ENCODE measurements at places on chromosomes 4 and X.

GRCh38 chr4:153531000-153531358, 64.8 kb downstream of the TMEM131L start:
- no peak for DNase-seq

DNA sequence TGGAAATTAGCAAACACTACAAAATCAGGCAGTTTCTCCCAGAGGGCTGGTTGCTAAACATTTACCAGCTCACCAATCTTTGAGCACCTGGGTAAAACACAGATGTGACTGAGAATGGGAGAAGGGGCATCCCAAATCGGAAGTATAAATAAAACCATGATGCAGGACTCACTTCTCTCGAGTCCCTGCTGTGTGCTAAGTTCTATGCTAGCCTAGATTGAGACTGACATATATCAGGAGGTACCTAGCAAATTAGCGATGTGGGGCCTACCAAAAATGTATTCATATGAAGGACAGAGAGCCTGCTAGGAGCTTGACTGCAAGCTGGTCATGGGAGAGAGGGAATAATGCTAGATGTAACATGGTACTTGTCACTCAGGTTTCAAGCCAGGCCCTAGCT, 171.9 kb upstream of the PGRMC2 start:
- DNase-seq = no peak

GRCh38 chrX:105282077-105282476, 61.6 kb upstream of the TEX13A start:
- DNase-seq = no peak

GRCh38 chr4:162061214-162061613, 102.6 kb downstream of the FSTL5 start:
- no peak for DNase-seq

- DNase-seq = no peak
Observed at GRCh38 chr4:155789391-155789790, 30.6 kb downstream of the GUCY1B1 start.

GRCh38 chr4:70531981-70532380, 13.6 kb downstream of the AMTN start:
- DNase-seq = no peak

- DNase-seq = no peak
Observed at GRCh38 chr4:173415092-173415491, 16.2 kb upstream of the SCRG1 start.

- no peak for DNase-seq
Observed at GRCh38 chrX:627510-627981, 3.0 kb upstream of the SHOX start.

- DNase-seq = no peak
Observed at GRCh38 chr4:169988252-169988651, 37.9 kb downstream of the MFAP3L start.

DNA sequence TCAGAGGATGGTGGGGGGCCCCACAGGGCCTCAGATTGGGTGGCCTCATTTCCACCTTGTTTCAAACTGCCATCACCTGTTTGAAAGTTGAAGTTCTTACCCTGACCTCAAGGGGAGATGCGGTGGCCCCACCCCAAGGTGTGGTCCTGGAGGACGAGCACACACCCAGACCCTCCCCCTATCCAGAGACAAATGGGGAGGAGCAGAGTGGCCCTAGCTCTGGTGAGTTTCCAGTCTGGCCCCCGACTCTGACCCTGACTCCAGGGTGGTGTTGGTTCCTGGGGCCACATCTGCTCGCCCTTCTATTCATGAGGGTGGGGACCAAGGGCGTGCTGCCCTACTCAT, 36.3 kb upstream of the ADRA2C start:
- DNase-seq = no peak

DNA sequence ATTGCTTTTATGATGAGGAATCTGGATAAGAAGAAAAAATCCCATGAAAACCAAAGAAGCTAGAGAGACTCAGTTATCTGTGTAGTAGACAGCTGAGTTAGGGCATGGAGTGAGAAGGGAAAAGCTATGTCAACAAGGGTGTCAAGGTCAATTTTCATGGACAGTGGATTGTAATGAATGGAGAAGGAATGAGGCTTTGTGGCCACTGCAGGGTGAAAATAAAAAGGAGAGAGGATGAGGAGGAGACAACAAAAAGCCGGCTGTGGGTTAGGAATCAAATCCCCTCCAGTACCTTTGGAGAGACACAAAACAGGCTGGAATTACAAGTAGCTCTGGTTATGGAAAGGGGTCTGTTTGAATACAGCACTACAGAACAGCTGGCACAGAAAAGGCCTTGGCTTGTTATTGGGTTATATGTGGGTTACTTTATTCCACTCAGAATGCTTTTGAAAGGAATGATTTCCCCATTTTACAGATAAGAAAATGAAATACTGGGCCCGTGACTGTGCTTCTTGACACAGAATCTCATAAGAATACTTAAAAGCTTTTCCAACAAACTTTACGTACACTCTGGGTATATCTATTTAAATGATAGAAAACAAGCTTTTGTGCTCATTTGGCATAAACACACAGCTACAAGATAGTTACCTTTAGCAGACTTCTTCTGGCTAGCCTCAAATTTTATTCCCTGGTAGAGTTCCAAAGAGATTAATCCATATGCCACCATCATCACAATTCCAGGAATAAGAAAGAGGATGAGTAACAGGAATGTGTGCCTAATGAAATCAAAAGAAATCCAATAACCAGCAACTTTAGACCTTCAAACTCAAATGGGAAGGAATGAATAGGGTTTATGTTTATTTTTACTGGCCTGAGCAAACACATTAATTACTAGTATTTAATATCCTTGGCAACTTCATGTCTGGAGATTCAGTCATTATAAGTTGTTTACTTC, 7.5 kb downstream of the CCKAR start:
- no peak for DNase-seq

- no peak for DNase-seq
Observed at GRCh38 chr4:72629540-72629939, 60.5 kb upstream of the ADAMTS3 start.

GRCh38 chrX:118115953-118116712, 477 bp downstream of the KLHL13 start:
- DNase-seq = peak; percentile 72

- no peak for DNase-seq
Observed at GRCh38 chrX:21745756-21746155, 12.2 kb downstream of the SMPX start.

DNA sequence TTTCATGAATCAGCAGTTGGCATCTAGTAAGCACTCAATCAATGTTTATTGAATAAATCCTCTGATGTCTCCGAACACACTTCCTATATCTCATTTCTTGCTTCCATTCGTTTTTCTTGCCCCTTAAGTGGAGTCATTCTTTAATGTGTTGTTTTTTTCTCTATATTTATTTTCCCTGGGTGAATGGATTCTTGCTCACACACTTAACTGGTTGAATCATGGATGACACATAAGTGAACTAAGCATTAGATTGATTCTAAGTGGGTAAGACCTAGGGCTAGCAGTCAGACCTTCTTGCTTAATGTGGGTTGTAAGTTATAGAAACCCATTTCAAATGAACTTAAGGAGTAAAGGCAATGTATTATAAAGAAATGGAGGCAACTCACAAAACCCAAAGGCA, 111.1 kb downstream of the RTL3 start:
- no peak for DNase-seq

GRCh38 chrX:102652031-102652688, 877 bp downstream of the GPRASP1 start:
- DNase-seq = no peak

GRCh38 chr4:6710282-6710681, 617 bp upstream of the MRFAP1L1 start:
- no peak for DNase-seq

DNA sequence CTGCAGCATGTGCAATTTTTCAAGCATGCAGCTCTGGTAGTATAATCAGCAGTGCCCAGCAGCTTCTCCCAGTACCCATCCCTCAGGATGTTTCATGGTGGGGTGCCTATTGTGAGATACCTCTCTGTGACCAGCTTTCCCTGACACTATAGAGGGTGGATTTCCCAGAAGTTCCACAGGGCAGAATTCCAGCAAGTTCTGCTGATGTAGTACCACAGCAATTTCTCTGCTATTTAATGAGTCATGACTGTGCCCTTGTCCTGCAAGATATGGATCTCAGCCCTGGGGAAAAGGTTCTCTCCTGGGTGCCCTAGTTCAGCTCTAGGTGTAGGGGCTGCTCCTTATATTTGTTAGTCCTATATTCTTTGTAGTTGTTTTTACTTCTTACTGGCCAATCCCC, 174.8 kb downstream of the ENOX2 start:
- no peak for DNase-seq

GRCh38 chr4:167622481-167623240, 388.4 kb upstream of the SPOCK3 start:
- DNase-seq = no peak

GRCh38 chrX:70025464-70025863, 24.3 kb downstream of the AWAT2 start:
- DNase-seq = no peak

GRCh38 chrX:70171624-70172023, 5.7 kb upstream of the DGAT2L6 start:
- no peak for DNase-seq

- DNase-seq = no peak
Observed at GRCh38 chrX:82961129-82961528, 547.0 kb upstream of the POU3F4 start.

DNA sequence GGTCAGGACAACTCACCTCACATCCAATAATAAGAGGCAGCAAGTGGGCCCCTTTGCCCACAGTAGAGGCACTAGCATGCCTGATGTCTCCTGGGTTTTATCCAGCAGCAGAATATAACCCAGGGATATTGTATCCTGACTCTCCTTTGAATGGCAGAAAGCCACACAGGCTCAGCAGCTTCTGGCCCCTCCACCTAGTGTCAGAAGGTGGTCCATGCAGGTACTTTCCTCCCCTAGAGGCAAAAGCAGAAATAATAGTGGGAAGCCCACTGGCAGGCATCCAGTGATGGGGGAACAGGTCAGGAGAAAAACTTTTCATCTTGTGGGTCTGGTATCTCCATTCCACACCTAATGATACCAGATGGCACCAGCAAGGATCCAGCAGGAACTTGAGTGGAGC, 75.5 kb upstream of the IRS4 start:
- DNase-seq = no peak

DNA sequence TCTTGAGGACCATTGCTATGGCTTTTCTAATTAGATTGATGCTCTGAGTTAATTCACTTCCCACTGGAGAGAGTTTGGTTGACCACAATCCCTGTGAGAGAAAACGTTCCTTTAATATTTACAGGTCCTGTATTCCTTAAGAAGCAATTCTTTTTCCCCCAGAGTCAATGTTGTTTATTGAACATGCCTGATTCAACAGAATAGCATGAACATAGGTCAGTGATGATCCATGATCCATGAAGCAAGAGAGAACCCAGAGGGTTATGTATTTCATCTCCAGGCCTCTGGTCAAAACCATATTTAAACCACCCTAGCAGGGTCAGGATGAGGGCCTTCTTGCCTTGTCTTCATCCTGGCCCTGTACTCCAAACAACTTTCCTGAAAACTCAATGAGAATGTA, 39.4 kb upstream of the EFHC2 start:
- DNase-seq = no peak

DNA sequence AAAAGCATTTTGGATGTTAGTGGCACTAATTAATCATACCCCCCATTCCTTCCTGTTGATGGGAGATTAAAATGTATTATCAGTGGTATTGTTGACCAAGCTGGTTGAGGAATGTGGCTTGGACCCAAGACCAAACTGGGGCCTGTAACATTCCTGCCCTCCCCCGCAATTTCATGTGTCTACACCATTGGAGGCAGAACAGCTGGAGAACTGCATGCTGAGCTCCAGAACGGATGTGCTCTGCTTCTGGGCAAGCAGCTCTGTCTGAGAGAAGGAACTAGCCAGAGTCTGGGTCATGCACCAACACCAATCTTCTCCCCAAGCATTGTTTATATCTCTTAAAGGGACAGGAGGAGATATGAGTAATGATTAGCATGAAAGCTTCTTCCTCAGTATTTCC, 185.5 kb downstream of the CEP135 start:
- peak; percentile 73 for DNase-seq

- DNase-seq = no peak
Observed at GRCh38 chr4:167606551-167606950, 372.3 kb upstream of the SPOCK3 start.

GRCh38 chrX:31550158-31550557, 478.3 kb upstream of the FTHL17 start:
- no peak for DNase-seq

DNA sequence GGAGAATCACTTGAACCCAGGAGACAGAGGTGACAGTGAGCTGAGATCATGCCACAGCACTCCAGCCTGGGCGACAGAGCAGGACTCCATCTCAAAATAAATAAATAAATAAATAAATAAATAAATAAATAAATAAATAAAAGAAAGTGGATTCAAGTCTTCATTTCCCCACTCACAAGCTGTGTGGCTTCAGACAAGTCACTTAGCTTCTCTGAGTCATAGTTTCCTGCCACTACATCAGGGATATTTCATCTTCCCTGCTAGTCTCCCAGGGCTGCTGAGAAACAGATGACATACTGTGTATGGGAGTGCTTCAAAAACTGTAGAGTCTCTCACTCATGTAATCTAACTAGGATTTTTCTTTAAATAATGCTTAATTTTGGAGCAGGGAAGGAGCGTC, 37.2 kb downstream of the TBC1D9 start:
- DNase-seq = no peak

GRCh38 chrX:15214588-15214987, 55.3 kb downstream of the ASB9 start:
- DNase-seq = no peak

DNA sequence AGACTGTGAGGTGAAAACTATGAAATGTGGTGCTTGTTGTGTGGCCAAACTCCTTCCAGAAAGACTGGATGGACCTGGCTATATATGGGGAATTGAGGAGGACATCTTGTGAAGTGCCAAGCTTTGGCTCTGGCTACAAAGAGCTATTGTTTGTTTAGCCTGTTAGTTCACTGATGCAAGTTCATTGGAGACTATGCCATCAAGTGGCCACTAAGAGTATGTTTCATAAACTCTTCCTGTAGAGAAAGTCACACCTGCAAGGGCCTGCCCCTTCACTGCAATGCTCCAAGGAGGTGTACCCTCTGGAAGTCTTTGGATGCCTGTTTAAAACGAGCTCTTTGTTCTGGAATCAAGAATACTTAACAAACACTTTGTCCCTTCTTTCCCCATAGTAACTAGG, 382.0 kb downstream of the GABRG1 start:
- no peak for DNase-seq

GRCh38 chrX:39022106-39022505, 220.8 kb downstream of the MID1IP1 start:
- DNase-seq = no peak

DNA sequence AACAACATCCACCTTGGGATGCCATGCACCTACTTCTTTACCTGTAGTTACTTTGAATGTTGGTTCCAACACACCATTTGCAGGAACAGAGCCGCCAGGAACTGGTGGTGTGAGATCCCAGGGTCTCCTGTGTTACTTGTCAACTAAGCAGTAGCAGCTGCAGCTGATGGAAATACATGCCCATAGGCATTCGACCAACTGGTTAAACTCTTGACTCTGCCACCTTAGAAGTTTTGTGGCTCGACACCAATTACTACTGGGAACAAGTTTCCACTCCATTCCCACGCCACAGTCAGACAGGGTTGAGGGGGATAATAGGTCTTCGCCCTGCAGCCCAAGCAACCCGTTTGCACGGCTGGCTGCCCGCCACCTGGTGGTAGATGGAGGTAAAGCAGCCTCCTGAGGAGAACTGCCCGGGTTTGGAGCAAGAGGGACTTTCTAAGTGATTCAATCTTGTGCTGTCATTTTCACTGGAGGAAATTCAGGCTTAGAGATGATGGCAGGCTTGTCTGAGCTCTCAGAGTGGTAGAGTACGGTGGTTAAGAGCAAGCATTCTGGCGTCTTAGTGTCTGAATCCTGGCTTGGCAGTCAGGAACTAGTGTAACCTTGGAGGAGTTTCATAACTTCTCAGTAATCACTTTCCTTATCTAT, 119.1 kb upstream of the TRIM2 start:
- DNase-seq = no peak

- DNase-seq = no peak
Observed at GRCh38 chr4:11801466-11802446, 373.1 kb upstream of the HS3ST1 start.
